ENCODE measurements at places on chromosomes 6 and 20.
A peak's percentile ranks its signal among the peaks of the same experiment; 100 is the strongest.

GRCh38 chr20:7967199-7967844, 27.1 kb upstream of the HAO1 start:
- peak; percentile 11 for DNase-seq

GRCh38 chr20:20677186-20677585, 35.3 kb downstream of the RALGAPA2 start:
- DNase-seq: no peak

DNA sequence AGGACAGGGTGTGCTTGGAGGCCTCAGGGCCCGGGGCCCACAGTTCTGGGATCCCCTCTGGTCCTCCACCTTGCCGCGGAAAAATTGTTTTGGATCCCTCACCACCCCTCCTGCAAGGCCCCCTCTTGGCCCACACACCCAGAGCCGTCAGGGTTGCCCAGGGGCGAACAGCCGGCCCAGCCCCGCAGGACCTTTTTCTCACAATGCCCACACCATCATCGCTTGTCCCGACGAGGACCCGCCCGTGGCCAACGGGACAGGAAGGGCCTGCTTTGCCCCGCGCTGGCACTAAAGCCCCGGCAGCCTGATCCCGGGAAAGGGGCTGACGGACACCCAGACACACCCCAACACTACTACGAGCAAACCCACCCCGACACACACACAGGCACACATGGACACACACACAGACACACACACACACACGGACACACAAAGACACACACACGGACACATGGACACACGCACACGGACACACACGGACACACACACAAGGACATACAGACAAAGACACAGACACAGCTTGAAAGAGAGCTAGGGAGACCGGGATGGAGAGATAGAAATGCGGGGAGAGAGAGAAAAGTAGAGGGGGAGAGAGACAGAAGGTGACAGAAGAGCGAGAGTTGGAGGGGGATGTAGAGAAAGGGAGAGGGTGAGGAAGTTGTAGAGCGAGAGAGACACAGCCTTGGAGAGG, 1493.5 kb upstream of the DEFB115 start:
- DNase-seq: no peak

GRCh38 chr6:170224694-170225660, 65.9 kb downstream of the DLL1 start:
- DNase-seq: peak; percentile 49

DNA sequence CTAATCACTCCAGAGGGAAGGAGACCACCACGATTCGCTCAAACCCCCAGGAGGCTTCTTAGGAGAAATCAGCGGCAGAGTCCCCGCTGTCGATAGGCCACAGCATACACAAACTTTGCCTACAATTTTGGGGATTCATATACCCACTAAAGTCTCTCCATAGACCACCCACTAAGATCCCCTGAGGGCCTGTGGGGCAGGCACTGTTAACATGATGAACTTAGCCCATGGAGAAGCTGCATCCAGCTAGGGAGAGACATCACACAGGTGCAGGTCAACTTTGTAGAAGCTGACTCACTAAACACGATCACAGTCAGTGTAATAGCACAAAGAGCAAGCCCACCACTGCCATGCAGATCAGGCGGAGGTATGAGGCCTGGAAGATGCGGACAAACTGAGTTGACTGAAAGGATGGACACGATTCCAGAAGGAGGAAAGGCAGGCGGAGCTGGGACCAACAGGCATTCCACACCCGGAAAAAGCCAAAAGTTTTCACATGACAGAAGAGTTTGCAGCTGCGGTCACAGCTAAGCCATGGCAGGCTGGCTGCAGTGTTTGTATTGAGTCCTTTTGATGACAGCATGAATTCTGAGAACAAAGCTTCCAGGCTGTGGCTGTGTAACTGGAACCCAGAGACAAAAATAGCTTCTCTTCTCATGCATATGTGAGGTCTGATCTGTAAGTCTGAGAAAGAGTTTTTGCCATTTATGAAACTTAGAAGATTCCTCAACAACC, 75.7 kb upstream of the QKI start:
- DNase-seq: no peak

DNA sequence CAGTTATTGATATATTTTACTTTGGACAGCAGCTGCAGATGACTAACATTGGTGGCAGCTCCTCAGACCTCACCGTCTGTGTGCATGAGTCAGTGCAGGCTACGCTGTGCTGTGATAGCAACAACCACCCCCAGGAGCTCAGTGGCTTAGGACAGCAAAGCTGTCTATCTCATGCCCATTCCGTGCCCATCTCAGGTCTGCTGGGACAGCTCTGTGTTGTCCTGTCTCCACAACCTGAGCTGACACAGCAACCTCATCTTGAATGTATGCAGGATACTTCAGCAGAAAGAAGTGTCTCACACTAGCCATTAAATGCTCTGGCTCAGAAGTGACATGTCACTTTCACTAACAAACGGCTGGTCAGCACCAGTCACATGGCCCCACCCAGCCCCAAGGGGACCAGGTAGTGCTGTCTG, 47.7 kb downstream of the BANF2 start:
- no peak for DNase-seq

DNA sequence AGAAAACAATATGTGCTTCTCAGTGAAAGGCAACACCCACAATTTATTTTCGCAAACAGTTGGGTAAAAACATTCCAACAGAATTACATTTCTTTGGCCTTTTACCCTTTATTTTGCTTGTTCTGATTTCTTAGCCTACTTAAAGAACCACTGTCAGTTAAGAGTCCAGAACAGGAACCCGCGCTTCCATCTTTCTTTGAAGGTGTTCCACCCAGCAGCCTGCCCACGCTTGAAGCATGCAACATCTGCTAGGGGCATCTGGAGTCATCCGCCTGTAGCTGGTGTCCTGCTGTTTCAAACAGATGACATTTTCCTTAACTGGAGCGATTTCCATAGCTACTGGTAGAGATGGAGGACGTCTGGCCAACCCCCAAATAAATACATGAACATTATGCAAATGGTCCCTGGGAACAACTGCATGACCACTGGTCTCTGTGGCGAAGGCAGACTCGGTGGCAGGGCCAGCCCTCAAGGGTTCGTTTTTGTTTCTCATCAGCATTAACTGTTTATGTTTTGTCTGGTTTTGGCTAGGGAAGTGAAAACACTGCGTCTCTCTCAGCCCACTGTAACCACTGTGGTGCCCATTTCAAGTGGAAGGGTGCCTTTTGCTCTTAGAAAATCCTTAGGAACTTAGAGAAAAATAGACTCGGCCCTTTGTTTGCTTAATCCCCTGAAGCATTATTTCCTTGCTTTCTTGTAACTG, 51.6 kb downstream of the LAMA4 start:
- no peak for DNase-seq

DNA sequence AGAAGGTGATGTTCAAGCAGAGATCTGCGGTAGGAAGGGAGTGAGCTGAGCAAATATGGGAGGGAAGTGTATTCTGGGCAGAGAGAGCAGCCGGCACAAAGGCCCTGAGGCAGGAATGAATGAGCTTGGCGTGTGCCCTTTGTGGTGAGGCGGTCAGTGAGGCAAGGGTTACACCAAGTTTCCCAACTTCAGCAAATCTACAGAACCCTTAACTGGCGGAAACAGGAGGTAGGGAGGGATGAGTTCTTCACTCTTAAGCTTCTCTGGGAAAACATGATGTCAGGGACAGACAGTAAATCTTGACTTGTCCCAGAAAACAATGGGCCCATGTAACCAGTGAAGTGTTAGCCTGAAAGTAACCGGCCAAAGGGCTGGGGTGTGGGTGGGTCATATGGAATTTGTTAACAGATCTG, 97.1 kb upstream of the PTPN1 start:
- no peak for DNase-seq

DNA sequence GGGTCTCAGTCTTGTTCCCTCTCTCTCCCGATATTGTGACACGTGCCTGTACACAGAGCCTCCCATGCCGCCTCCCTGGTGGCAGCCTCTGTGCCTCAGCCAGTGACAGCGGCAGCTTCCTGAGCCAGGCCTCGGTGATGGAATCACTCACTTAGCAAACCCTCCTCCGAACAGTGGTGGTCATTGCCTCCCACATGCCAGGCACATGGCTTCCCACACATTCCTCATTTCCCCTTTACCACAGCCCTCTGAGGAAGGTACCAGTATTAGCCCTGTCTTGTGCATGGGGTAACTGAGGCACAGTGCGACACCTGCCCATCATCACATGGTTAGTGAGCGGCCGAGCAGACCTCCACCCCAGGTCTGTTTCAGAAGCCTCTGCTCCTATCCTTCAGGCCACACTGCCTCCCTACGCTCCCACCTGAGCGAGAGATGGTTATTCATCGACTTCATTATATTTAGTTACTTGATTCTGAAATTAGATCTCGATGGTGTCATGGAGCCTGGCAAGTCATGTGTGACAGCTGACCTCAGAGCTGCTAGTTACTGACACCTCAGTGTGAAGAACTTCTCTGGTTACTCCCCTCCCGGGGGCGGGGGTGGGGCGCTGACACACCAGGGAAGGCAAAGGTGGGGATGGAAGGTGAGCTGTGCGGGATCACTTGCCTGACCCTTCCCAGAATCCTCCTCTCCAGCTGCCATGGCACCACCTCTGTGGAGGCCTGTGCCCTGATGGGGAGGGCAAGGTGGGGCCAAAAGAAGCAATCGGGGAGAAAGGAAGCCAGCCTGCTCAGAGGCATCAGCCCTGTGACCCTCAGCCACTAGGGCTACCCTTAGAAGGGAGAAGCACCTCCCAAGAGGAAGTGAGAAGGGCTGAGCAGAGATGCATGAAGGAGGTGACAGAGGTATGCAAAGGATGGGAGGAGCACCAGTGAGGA, 17.9 kb downstream of the MDGA1 start:
- peak; percentile 72 for DNase-seq

- DNase-seq: no peak
Measured at GRCh38 chr6:100209323-100210136, 215.5 kb upstream of the MCHR2 start.

- no peak for DNase-seq
Measured at GRCh38 chr6:32972353-32973143, 4.2 kb downstream of the BRD2 start.

DNA sequence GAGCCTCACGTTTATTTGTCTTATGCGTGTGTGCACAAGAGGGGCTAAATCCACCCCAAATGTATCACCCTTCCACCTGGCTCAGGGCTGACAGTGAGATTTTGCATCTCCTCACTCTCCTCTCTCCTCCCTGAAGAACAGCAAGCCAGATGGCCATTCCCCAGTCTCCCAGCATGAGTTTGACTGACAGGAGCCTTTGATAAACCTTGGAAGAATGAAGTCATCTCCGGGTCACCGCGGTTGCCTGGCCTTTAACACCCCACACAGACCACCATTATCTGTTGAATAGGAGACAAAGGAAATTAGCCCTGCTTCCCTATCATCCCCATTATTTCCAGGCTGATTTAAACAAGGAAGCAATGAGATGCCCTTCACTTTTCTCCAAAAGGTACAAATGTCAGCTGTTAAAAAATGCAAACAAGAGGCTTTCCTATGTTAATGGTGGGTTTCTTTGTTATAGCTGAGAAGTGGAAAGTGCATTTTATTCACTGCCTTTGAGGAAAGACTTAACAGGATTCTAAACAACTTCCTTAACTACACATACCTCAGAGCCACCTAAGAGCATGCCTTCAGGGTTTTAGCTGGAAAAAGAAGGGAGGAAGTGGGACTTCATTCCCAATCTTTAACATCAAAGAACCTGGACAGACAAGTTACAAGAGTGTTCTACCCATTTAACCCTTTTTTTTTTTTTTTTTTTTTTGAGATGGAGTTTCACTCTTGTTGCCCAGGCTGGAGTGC, 524.8 kb upstream of the ID4 start:
- peak; percentile 98 for DNase-seq

DNA sequence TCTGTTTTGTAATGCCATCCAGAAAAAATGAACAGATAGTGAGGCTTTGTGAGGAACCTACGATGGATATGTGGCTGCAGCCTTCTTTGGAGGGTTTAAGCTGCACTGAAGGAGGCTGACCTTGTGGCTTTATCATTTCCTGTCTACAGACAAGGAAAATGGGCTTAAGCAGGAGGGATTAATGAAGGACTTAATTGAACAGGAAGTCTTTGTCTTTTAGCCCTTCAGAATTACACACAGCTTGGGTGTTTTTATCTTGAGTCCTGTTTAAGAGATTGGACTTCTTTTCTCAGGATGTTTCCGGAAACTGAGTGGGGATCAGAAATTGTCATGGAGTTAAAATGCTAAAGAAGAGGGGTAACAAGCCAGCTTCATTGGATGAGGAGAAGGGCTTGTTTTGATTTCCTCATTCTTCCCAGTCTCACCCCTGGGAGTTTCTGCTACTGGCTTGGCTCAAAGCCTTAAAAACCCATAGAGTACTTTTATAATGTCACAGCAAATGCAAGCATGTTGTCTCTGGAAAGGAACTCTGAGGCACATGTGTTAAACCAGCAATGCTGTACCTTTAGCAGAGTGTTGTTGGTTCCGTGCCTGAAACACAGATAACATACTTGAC, 193.6 kb downstream of the JARID2 start:
- DNase-seq: peak; percentile 83

- DNase-seq: no peak
Measured at GRCh38 chr6:80143419-80143937, 37.0 kb downstream of the BCKDHB start.

GRCh38 chr6:169132352-169132940, 121.2 kb downstream of the THBS2 start:
- DNase-seq: no peak

DNA sequence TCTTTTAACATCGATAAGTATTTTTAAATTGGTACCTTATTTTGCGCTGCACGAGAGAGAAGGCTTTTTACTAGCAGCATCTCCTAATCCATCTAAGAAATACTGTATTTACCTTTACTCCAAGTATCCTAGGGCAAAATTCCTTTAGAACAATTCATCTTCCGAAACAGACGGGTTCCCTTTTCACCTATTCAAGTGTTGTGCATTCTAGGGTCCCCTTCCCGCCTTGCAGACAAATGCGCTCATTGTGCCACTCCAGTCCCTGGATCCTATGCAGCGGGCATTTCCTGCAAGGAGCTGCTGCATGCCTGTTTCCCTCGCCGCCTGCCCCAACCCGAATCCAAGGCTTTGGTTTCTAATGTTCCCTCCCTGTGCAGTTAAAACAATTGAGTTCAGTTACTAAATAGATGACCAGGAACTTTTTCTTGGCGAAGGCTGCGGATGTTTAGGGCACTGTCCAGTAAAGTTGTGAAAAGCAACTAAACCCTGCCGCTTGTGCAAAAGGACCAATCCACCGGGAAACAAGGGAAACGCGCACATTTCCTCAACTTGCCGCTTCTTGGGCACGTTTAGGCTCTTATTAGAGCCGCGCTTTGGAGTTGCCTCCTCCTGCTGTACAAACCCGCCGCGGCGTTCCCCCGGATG, 556 bp upstream of the SCAF8 start:
- DNase-seq: peak; percentile 71
